Activated CD4-positive, alpha-beta T cell treated with anti-CD3 and anti-CD28 coated beads for 36 hours (primary cell): ENCODE measurements at places on chromosomes 5 and 9.

DNA sequence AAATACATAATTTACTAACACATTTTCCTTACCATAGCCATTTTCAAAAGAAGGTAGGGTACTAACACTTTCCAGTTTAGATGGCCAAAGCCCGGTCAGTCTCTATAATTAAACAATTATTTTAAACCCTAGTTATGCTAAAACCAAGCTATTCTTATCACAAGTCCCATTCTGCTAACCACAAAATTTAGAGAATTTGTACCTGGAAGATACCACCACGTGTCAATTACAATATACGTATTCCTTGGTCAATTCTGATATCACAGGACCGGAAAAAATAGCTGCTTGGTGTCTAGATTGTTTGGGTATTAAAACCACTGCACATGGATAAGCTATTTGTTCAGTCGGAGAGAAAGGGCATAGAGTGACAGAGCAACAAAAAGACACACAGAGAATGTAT lies 18.9 kb upstream of the SKP1 start:
- DNase-seq = no peak

- no peak for DNase-seq
Measured at GRCh38 chr5:150499437-150499956, 8.4 kb upstream of the NDST1 start.

GRCh38 chr9:137045294-137046087 lies 486 bp downstream of the NPDC1 start:
- peak; percentile 57 for DNase-seq

DNA sequence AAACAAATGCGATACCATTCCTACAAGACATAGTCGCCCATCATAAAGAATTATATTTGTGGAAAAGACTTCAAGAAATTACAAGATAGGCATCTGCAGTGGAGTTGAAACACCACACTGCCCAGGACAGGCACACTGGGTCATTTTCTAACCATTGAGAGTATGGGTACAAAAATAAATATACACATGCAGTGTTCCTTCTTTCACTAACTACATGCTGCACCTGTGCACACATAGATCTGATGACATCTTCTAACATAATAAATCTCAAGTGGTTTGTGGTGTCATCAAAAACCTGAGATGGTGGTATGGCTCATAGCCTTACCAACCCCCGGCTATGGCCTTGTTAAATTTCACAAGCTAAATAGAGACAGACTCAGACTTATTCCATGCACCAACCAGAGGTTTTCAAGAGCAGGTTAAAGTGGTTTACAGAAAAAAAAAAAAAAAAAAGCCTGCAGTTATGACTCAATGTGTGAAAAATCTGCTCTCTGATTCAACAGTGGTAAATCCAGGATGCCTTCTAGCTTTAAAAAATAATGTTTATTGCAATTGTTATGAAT lies 12.4 kb upstream of the NFIB start:
- peak; percentile 38 for DNase-seq

DNA sequence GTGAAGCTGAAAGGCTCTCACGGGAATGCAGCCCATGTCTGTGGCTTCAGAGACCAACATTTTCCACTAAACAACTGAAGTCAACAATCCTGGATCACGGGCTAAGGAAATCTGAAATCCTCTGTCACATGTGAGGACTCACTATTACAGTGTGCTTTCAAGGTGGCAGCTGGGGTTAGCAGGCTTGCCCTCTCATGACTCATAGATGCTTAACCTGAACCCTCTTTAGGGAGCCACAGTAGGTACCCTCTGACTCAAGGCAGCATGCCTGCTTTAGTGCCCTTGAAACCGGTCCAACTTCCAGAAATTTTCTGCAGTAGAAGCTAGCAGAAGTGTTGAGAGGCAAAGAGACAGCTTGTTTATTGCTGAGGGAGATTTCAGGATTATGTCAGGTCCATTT lies 232.5 kb downstream of the GABRB2 start:
- DNase-seq = no peak

- peak; percentile 84 for DNase-seq
Measured at GRCh38 chr5:170638454-170639220, 134.8 kb downstream of the KCNIP1 start.
